DMS 273 treated with DMSO at 0.1 percent for 48 hours (cell line): ENCODE measurements at places on chromosomes 4 and X.

DNA sequence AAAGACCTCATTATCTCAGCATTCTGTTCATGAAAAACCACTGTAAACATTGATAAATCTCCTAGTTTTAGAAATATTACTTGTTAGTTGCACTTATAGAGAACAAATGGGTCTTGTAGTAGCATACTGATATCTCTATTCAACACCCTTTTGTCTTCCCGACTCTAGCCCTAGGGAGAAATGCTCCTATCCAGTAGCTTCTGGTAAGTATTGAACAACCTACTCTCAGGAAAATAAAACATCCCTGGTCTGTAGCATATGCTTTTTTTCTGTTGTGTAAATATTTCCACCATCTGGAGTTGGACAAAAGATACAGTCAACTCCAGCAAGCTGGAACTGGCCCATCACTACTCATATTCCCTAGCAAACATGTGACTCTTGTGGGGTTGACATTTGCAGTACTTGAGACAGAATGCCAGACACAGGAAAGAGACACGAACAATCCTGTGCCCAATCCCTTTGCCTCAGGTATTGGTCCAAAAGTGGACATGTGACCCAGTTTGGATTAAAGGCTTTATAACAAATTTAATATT is 188.2 kb downstream of the GC start:
- DNase-seq: peak; percentile 84

GRCh38 chrX:15356444-15356843 is 21.1 kb upstream of the PIGA start:
- DNase-seq: no peak

GRCh38 chr4:123661080-123661737 is 264.6 kb downstream of the SPRY1 start:
- no peak for DNase-seq

DNA sequence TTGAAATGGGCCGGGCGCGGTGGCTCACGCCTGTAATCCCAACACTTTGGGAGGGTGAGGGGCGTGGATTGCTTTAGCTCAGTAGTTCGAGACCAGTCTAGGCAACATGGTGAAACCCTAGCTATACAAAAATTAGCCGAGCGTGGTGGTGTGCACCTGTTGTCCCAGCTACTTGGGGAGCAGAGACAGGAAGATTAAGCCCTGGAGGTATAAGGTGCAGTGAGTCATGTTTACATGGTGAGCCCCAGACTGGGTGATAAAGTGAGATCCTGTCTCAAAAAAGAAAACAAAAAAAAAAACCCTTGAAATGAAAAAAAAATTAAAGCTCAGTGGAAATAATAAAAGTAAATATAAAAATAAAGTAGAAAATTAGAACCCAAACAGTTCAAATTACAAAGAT is 6.9 kb upstream of the XAGE2 start:
- no peak for DNase-seq

GRCh38 chr4:152289941-152290340 is 246.0 kb downstream of the FBXW7 start:
- no peak for DNase-seq

DNA sequence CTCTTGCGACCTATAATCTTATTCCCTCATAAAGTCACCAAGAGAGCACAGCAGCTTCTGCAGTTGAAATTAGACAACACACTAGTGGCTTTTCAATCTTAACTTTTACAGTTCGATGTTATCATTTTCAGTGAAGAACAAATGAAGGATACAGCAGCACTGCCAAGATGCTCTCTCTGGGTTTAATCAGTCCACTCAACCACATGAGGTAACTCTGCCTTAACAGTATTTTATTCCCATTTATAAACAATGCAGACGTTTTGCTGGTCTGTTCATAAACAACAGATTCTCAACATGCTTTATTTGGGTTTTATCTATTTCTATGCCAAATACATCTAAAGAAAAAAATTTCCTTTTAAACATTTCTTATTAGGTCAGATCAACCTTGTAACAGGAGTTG is 646.0 kb upstream of the FAM241A start:
- DNase-seq: no peak

DNA sequence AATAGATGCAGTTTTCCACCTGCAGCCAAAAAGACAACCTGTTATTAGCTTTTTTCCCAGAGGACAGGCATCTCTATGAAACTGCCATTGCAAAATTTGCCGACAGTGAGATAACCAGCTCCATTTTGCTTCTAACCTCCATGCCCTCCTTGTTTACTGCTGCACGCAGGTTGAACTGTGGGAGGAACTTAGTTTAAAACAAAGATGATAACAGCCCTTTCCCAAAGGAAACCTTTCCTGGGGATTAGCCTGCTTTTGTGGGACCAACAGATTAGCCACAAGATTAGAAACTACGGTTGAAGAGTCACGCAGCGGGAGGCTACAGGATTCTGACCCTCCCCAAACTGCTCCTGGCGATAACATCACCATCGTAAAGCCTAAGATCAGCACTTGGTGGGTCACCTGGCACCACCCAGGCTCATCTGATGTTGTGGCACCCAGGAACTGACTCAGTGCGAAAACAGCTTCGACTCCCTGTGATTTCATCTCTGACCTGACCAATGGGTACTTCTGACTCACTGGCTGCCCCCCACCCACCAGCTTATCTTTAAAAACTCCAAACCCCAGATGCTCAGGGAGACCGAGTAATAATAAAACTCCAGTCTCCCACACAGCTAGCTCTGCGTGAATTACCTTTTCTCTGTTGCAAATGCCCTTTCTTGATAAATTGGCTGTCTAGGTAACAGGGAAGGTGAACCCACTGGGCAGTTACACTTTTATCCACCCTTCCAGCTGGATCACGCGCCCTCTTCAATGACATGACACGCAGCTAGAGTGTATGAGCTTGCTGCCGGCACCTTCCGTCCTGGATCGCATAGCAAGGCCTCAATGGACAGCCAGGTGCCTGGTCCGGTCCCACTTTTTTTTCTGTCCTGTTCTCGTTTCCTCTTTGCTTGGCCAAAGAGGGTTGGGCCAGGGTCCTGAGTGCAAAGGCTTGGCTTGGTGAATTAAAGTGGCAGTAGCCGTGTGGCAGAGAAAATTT is 27.2 kb downstream of the NOP14 start:
- no peak for DNase-seq

DNA sequence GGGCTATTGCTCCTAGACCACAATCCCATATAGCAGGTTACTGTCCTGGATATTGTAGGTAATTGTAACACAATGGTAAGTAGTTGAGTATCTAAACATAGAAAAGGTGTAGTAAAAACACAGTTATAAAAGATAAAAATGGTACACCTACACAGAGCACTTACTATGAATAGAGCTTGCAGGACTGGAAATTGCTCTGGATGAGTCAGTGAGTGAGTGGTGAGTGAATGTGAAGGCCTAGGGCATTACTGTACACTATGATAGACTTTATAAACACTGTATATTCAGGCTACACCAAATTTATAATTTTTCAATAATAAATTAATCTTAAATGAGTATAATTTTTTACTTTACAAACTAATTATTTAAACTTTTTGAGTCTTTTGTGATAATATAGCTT is 425.7 kb downstream of the PABPC4L start:
- no peak for DNase-seq

DNA sequence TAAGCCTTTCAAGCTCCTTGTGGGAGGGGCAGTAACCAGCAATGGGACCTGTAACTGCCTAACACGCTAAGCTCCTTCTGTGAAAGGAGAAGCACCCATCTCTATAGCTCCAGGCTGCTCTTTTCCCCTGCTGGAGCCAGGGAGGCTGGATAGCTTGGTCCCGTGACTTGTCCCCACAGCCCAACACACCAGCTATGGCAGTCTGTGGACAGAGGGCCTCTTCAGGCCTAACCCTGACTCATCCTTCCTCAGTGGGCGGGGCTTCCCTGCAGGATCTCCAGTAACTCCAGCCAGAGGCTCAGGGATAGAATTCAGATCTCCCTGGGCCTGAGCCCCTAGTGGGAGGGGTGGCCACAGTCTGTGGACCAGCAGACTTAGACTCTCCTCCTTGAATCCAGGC is 1290.1 kb downstream of the PCDH7 start:
- DNase-seq: no peak

DNA sequence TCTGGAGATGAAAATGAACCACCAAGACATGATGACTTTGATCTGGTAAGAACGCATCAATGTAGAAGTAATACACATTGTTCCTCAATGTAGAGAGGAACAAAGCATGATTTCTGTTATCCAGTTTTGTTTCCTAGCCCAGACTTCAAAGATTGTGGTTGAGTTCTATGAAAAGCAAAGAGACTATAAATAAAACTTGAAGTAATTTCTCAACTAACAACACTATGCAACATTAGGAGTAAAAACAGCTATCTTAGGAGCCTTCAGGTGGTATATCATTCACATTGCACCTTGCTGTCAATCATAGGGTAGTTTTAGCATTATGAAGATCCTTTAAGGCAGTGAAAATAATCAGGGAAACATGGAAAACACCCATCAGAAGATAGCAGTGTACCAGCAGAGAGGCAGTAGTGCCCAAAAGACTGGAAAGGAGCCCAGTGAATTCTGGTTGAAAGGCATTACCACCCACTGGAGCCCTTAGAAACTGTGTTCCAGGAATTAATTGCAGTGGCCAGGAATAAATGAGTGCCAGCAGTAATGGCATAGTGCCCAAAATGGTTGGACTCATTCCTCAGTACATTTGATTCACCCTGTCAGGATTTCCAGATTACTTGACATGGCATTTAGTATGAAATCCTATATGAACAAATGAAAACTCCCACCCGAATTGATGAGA is 300.7 kb upstream of the CXXC4 start:
- DNase-seq: no peak

GRCh38 chr4:84938316-84938715 is 28.2 kb downstream of the WDFY3 start:
- DNase-seq: no peak

DNA sequence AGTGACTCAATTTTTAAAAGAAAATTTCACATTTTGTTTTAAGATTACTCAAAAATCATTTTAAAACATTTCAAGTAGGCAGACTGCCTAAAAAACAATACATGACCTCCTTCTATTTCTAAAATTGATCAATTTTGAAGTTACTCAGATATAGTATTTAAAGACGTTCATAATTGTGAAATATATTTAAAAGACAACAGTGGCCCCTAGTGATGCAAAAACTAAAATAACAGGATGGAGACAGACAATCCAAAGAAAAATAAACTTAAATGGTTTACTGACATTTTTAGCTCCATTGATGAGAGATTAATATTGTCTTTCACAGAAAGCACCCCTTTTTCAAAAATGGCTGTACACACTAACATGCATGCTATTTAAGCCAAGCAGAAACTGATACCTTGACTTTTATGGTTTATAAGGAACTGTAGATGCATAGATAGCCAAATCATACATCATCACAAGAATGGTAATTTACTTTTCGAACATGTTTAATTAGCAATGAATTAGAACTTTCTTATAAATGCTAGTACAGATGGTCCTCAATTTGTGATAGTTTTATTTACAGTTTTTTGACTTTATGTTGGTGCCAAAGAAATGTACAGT is 69.8 kb upstream of the FAT4 start:
- no peak for DNase-seq

- no peak for DNase-seq
Observed at GRCh38 chr4:69058410-69059059, 37.7 kb upstream of the UGT2B7 start.

DNA sequence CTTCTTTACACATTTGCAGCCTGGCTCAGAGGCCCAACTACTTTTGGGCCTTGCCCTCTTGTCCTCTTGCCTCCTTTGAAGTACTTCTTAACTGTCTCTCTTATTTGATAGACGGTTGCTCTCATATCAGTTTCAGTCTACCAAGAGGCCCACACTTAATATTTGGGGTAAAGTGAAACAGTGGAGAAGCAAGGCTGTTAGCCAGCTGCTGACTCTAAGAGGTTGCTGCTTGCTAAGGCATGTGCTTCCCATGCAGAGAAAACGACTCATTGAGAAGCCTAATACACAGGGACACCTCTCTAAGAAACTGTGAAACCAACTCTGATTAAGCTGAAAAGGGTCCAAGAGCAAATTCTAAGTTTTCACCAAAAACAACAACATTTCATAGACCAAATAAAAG is 94.6 kb downstream of the PPP3CA start:
- DNase-seq: peak; percentile 33
